ENCODE measurements at places on chromosomes 11 and 22.

GRCh38 chr11:617912-618682 lies 2.3 kb upstream of the IRF7 start:
- DNase-seq = no peak

GRCh38 chr22:18063306-18063705 lies 14.5 kb upstream of the PEX26 start:
- DNase-seq = no peak

- peak; percentile 98 for DNase-seq
These were observed 14.5 kb downstream of the LRP4 start for GRCh38 chr11:46903846-46904245.

DNA sequence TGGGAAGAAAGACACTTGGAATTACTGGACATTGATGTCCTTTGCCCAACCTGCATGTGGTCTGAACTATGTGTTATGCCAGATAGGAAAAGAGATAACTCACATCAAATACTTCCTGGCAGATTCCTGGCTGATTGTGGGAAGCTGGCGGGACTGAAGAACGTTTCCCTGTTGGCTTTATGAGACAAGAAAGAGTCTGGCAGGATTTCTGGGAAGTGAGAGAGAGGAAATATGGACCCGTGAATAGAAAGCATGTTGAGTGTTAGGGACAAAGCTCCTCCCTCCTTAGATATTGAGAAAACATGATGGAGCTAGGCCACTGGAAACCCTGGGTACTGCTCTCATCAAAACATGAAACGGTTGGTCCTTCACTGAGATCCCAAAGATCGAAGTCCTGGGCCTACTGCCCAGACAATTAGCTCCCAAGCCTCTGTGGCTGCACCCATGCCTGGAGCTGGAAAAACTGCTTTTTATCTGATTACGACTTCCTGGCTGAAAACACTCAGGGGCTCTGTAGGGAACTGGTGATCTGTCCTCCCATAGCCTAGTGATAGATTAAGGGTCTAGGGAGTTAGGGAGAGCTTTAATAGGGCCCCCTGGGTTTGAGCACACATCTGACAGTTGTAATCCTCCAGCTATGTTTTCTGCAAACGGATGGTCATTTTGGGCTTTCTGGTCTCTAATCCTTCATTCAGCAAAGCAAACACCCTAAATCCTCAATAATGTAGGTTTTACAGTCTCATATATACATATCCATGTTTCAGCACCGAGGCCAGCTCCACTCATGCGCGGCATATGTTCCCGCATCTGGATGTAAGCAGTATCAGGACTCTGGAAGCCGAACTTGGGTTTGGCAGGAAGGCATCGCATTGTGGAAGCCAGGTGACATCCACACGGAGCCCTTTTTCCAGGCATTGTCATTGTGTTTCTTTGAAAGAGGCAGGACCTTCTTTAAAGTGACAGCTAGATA lies 6.1 kb upstream of the B3GAT1 start:
- DNase-seq = no peak

DNA sequence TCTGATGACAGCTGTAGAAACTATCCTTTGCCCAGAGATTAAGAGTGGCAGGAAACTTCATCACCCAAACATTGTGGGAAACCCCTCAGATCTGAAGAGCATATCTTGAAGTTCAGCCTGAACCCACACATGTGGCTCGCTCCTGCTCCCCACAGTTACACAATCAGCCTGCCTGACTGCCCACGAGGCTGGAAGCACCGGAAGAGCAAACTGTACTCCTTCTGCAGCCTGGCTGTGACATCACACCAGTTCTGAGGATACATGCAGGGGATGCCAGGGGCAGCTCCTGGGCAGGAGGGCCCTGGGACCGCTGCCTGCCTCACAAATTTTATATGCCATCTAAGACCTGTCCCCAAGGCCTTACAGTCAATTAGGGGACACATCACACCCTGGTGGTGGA lies 444.4 kb downstream of the BUD13 start:
- DNase-seq = no peak

DNA sequence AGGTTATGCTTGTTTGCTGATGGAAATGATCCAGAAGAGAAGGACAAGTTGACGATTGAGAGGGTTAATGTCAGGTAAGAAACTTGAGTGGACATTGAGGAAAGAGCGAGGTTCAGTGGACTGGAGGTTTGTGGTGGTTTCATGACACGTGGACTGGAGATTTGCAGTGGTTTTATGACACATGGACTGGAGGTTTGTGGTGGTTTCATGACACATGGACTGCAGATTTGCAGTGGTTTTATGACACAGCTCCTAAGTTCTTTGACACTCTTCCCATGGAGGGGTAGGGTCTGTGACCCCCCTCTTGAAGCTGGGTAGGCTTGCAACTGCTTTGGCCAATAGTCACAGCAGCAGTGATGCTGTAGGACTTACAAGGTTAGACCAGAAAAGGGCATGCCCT lies 5.4 kb upstream of the MAPK8IP2 start:
- DNase-seq = no peak

GRCh38 chr11:20010156-20010850 lies 150.0 kb downstream of the DBX1 start:
- DNase-seq = no peak

- no peak for DNase-seq
These were observed 23.9 kb downstream of the FADD start for GRCh38 chr11:70226967-70227366.

- no peak for DNase-seq
These were observed 42.8 kb downstream of the TNRC6B start for GRCh38 chr22:40220316-40221054.

All from caudate nucleus (tissue), 63 donors.